ENCODE measurements at places on chromosomes 2 and 18. TPM values are rescaled to one million over a fixed set of nuclear protein-coding genes. Genes with fewer than 3 reads are reported as not detected.

The LRRC30 gene
- not detected for total RNA-seq

The SCTR gene
- not detected for total RNA-seq

The OXER1 gene
- not detected for total RNA-seq

The REEP1 gene
- 0.21 TPM for total RNA-seq

The REG1B gene
- total RNA-seq: not detected

The STARD6 gene
- not detected for total RNA-seq

The SH3BP4 gene
- not detected for total RNA-seq

The EFHD1 gene
- 6.0 TPM for total RNA-seq

The DTNA gene
- not detected for total RNA-seq

The UGT1A4 gene
- total RNA-seq: not detected

The CABLES1 gene
- total RNA-seq: 2.7 TPM

The MTIF2 gene
- 26.1 TPM for total RNA-seq

The SERPINB3 gene
- not detected for total RNA-seq

The FAM228A gene
- not detected for total RNA-seq

The CCDC74A gene
- total RNA-seq: 10.0 TPM

The ILKAP gene
- 58.3 TPM for total RNA-seq

The CYP27C1 gene
- total RNA-seq: not detected

The SPATA3 gene
- total RNA-seq: 0.29 TPM

The DNAJC5G gene
- not detected for total RNA-seq

Measured in activated CD8-positive, alpha-beta T cell treated with anti-CD3 and anti-CD28 coated beads, Interleukin-2, amount 10 ng/mL, durations not matched to agents 7 days and 5 days (primary cell).